ENCODE measurements at places on chromosomes 2 and 18.

DNA sequence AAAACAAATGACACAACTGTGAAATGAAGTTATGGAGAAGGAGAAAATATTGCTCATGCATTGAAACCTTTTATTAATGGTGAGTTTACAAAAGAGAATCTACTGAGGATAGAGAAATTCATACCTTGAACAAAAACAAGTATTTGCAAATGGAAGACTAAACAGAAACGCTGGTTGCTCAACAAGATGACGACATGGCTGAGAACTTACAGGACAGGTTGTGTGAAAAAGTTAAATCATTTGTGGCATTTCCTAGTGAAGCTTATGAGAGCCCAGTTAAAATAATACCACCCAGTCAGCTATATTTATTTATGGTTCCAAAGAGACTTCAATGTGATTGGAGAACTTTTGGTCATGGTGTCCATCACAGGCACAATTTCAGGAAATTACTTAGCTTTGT lies 148.6 kb upstream of the PKDCC start:
- DNase-seq, result no peak

DNA sequence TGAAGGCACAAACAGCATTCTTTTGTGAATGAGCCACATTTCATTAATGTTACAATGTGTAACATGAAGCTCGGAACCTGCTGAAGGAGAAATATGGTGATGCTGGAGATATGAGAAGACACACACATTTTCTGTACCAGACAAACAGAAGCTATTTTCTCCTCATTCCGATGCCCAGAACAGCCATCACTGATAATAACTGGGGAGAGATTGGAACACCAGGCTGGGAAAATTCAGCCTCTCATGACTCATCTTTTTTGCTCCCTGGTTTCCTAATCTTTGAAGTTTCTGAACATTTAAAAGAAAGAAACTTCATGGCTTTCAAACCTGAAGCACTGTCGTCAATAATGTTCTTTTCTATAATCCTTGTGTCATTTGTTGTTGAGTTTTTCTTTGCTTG lies 110.9 kb downstream of the LYPD6 start:
- no peak for DNase-seq

- no peak for DNase-seq
Observed at GRCh38 chr2:10956006-10956790, 44.5 kb downstream of the KCNF1 start.

GRCh38 chr2:149561309-149561926 lies 26.2 kb downstream of the MMADHC start:
- DNase-seq, result no peak

DNA sequence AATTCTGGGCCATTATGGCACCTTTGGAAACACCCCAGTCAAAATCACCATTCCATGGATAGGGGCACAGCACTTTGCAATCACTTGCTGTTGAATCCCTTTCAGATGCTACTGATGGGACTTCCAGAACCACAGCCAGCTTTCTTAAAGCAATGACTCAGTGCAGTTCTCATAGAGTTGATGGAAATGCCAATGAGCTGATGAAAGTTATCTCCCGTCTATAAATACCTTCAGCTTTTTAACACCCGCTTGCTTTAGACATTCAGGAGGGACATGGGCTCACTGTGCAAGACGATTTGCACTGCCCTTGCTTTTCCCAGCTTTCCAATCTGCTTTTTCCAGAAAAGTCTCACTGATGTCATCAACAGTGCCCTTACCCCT lies 66.7 kb upstream of the RPL31 start:
- DNase-seq, result no peak

DNA sequence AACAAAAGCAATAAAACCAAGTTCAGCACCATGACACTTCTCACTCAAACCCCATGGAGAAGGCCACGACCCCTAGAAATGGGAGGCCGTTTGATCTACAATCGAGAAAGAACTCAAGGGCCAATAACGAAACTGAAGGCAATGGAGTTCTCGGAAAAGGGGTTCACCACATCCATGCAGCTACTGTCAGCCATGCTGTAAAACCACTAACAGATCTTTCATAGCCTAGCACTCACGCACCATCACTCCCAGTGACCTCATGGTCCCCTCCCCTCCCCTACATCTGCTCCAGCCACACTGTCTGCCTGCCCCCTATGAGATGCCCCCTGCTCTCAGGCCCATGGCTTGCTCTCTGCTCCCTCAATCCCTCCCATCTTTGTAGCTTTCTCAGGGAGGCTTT lies 135.3 kb downstream of the TMEM163 start:
- no peak for DNase-seq

GRCh38 chr2:64283006-64283570 lies 138.9 kb upstream of the PELI1 start:
- DNase-seq, result no peak

GRCh38 chr2:168734199-168734760 lies 68.2 kb upstream of the NOSTRIN start:
- no peak for DNase-seq

- no peak for DNase-seq
Observed at GRCh38 chr2:197276156-197276555, 34.4 kb downstream of the ANKRD44 start.

DNA sequence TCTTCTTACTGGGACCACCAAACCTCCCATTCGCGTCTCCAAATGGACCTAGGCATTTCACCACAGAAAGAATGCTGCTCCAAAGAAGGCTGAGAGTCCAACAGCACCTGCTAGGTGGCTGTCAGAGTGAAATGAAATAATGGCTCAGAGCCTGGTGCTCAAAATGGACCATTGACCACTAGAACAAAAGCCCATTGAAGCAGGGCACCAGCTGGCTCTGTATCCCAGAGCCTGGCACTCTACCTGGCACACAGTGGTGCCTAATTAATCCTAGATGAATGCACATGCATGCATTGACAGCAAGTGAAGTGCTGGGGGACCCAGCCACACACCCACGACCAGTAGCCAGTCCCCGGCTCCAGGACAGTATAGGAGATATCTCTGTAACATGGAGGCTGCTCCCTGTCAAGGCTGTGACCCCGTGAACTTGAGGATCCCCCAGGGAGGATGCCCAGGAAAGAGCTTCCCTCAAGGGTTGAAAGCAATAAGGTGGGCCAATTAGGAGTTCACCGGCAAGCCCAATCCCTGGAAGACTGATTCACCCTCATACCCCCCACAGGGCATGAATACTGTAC lies 261.3 kb downstream of the TNS1 start:
- DNase-seq, result peak; percentile 49

GRCh38 chr2:104944495-104944894 lies 90.6 kb downstream of the POU3F3 start:
- peak; percentile 70 for DNase-seq

- DNase-seq, result no peak
Observed at GRCh38 chr2:60948161-60948560, 66.8 kb downstream of the REL start.
